ENCODE measurements at places on chromosomes 16 and 17. TPM values are rescaled to one million over a fixed set of nuclear protein-coding genes. Genes with fewer than 3 reads are reported as not detected.

DNA sequence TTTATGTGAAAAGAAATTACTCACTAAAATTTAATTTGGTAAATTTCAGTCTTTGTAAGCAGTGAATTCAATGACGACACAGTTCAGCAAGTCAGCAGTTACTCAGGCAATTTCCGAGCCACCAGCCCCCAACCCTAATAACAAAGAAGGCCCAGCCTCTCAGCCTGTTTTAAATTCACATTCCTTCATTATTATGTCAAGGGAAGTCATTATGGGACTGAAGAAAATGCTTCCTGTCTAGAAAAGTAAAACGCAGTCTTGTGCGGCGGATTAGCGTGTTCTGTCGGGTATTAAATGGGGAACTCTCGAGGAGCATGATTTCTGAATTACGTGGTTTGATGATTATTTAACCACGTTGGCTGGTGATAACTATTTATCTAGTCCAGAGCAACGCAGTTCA lies 177.6 kb downstream of the AIPL1 start:
- peak; percentile 61 for DNase-seq

DNA sequence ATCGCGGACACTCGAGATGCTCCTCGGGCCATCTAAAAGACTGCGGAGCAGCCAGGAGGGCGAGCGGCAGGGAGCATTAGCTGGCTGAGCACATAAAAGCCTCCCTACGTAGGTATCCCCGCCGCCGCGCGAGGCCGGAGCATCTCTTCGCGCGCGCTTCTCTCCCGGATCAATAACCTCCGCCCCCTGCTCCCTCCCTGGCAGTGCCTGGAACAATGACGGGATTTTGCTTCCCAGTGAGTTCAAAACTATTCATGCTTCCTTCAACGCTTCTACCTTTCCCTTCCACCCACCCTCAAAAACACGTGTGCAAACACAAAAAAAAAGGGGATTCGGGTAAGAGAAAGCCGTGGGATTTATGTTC lies 984 bp downstream of the CENPV start:
- no peak for DNase-seq

GRCh38 chr17:18257982-18258355 lies 569 bp downstream of the FLII start:
- no peak for DNase-seq

- DNase-seq: no peak
These were observed 8.3 kb downstream of the NKIRAS2 start for GRCh38 chr17:42027961-42028790.

DNA sequence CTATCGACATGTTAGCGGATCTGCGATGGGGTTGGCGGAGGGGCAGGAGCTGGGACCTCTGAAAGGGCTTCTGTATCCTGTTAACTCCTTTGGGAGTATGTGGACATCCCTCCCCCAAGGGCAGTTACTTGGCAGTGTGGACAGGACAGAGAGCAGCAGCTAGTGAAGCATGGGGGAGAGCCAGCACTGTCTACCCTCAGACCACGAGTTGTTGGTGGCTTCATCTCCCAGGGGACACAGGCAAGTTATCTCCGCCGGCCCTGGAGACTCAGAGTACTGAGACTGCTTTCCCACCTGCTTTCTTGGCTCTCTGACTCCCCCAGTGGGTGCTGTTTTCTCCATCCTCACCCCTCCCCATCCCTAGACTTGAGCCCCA lies 5.3 kb upstream of the GFAP start:
- DNase-seq: no peak

- no peak for DNase-seq
These were observed 1.3 kb upstream of the KCTD13 start for GRCh38 chr16:29927070-29927905.

Gene CHST6
- total RNA-seq: 0.34 TPM

DNA sequence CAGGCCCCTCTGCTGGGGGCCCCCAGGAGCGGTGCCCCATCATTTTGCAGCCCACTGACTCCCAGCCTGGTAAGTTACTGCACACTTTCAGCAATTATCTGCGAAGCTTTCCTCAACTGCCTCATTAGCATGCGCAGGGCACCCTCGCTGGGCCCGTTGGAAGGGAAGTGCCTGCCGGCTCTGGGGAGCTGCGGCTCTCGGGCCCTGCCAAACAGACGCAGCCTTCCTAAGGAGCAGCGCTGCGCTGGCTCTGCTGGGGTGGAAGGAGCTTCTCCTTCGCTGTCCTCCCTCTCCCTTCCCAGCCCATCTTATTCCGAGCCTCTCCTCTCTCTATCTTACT lies 71.0 kb downstream of the RBBP6 start:
- no peak for DNase-seq

- DNase-seq: no peak
These were observed 238.8 kb upstream of the CDH5 start for GRCh38 chr16:66127459-66128370.

- DNase-seq: no peak
These were observed 84.9 kb downstream of the TMEM114 start for GRCh38 chr16:8505327-8505991.

DNA sequence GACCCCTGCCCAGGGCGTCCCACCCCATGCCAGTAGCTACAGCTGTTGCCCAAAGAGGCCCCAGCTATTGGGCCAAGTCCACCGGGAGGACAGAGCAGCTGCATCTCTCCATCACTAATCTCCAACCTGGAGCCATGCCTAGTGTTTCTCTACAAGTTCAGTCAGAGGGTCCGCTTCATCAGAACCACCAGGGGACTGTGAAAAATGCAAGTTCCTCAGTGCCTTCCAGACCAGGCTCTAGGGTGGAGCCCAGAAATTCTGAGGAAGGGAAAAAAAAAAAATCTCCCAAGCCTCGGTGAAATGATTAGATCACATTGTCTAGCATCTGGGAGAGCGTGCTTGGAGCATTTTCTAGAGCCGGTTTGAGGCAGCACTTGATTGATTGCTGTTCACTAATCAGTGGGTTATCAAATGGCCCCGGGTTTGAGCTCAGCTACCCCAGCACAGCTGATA lies 22.4 kb upstream of the HERPUD1 start:
- DNase-seq: no peak

DNA sequence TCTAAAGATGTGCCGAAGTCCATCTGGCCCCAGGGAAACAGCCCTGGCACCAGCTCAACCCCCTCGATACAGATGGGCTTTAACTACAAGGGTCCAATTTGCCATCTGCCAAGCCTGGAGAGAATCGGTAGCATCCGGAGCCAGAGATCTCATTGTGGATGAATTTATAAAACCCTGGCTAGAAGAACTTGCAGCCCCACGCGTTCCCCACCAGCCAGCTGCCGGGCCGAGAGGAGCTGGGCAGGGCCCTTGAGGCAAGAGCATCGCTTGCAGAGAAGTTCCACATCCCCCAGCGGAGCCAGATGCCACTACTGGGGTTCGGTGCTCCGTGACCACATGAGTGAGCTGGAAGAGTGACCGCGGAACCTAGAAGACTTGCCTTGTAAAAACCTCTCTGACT lies 65.3 kb upstream of the NOL11 start:
- no peak for DNase-seq

DNA sequence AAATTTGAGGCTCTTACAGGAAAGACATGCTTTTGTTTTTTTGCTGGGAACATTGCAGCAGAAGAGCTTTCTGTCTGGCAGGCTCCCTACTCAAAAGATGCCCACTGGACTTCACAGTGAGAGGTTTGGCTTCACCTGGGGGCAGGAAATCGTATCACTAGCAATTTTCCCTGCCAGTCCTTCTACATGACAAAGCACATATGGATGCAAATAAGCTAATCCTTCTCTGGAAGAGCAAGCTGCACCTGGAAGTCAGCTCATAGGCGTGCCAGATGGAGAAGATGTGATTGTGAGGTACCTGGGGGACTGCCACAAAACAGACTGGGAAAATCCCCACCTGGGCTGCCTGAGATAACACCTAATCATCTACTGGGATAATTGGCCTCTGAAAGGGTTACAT lies 195.0 kb upstream of the CPHXL start:
- DNase-seq: no peak

- DNase-seq: no peak
These were observed 47.0 kb upstream of the CDRT4 start for GRCh38 chr17:15514469-15514868.

Gene TSNAXIP1
- 0.39 TPM for total RNA-seq

DNA sequence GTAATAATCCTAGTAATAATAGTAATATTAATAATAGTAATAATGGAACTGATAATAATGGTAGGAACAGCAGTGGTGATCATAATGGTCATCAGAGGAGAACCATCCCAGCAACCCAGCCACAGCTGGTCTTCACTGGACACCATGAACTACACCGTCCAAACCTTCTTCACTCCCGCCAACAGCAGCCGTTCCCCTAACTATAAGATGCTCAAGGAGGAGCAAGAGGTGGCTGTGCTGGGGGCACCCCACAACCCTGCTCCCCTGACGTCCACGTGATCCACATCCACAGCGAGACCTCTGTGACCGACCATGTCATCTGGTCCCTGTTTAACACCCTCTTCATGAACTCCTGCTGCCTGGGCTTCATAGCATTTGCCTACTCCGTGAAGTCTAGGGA lies 91.0 kb downstream of the ZDHHC7 start:
- DNase-seq: no peak

DNA sequence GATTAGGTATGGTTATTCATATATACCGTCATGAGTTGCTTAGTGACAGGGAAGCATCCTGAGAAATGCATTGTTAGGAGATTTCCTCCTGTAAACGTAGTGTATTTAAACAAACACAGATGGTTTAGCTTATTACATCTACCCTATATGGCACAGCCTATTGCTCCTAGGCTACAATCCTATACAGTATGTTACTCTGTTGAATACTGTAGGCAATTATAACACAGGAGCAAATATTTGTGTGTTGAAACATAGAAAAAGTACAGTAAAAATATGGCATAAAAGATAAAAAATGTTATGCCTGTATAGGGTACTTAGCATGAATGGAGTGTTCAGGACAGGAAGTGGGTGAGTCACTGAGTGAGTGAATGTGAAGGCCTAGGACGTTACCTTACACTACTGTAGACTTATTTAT lies 157.7 kb downstream of the CDH11 start:
- DNase-seq: no peak

DNA sequence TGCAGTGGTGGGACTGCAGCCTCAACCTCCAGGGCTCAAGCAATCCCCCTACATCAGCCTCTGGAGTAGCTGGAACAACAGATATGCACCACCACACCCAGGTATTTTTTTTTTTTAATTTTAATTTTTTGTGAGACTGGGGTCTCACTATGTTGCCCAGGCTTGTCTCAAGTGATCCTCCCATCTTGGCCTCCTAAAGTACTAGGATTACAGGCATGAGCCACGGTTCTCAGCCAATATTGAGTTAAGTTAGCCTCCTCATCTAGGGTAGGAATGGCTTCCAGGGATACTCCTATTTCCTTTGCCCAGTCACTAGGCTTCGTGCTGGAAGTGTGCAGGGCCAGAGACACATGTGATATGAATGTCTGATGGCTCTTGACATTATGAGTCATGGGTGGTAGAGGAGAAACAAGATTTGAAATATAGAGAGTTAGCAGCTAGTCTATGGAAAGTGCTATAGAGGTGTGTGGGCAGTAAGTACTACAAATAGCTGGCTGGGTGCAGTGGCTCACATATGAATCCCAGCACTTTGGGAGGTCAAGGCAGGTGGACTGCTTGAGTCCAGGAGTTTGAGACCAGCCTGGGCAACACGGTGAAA lies 8.0 kb upstream of the HES7 start:
- DNase-seq: no peak

DNA sequence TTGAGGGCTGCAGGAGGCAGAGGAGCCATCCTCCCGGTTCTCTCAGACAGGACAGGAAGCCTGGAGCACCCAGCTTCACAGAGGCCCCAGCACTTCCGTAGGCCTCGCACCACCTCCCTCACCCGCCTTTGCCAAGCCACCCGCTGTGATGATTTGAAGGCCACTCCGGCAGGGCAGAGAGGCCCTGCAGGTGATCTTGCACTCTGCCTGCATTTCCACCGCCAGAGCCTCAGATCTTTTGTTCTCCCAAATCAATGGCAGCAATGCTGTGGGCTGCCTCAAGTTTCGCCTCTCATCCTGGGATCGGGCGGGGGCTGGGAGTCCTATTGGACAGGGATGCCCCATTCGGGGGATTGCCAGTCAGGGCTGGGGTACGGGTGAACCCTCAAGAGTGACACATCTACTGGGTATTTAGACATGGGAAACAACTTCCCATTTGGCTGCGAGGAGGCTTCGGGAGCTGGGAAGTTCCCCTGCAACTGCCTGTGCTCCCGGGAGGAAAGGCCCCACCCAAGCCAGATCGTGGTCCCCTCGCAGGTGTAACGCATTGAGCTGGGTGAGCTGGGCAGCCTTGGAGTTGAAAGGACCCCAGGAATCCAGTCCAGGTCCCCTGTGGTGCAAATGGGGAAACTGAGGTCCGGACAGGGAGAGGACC lies 34.8 kb upstream of the PEMT start:
- DNase-seq: no peak

Data from glomerular endothelial cell (primary cell).